ENCODE measurements at places on chromosomes 11 and 22.
A peak's percentile ranks its signal among the peaks of the same experiment; 100 is the strongest.

- no peak for DNase-seq
Measured at GRCh38 chr22:43396321-43396933, 15.4 kb upstream of the MPPED1 start.

GRCh38 chr11:86183694-86184093 is 60.9 kb upstream of the EED start:
- no peak for DNase-seq

GRCh38 chr11:20611892-20612291 is 12.5 kb downstream of the SLC6A5 start:
- DNase-seq: no peak

GRCh38 chr22:44600207-44600785 is 101.7 kb upstream of the PRR5 start:
- DNase-seq: no peak

- DNase-seq: no peak
Measured at GRCh38 chr22:29147331-29147899, 58.3 kb upstream of the EMID1 start.

DNA sequence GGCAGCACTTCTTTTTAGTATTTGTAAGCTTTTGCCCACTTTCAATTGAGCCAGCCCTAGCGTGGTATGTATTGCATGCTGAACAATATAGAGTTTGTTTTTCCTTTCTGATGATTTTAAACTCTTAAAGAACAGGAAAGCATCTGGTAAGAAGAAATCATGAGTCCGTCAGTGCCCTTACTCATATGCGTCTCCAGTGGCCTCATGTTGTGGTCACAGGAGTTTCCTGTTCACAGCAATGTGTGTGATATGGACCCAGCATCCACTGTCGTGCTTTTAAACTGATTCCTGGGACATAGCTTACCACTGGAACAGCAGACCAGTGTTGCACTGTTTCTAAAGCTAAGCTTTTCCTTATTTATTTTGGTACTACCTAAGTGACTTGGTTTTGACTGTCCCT is 40.1 kb downstream of the BID start:
- peak; percentile 3 for DNase-seq

DNA sequence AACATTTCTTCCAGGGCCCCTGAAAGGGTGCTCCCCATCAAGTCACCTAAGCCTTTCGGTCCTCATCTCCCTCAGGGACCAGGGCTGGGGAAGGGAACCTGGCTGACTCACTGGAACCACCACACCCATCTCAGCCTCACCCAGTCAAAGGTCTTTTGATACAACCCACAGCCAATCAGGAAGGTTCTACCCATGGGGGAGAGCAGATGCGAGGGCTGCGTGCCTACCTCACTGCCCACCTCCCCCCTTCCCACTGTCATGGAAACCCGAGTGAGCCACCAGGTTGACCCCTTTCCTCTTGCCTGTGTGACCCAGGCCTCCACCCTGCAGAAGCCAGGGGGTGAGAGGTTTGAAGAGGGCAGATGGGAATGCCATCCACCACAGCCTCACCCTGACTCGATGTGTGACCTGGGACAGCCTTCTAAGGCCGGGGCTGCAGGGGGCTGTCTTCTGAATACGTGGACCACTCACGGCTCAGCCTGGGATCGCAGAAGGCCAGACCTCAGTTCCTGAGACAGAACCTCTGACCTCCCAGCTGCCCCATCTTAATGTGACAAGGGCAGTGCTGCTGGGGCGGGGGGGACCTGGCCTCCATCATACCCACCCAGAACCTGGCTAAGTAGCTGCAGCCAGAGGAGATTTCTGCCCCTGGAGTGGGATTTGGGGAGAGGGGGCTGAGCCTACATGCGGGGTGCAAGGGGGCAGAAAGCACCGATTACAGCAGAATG is 2.7 kb downstream of the MDK start:
- DNase-seq: no peak

GRCh38 chr11:108727665-108728064 is 62.8 kb downstream of the DDX10 start:
- DNase-seq: no peak

- DNase-seq: no peak
Measured at GRCh38 chr11:367956-368413, 1.3 kb upstream of the B4GALNT4 start.

DNA sequence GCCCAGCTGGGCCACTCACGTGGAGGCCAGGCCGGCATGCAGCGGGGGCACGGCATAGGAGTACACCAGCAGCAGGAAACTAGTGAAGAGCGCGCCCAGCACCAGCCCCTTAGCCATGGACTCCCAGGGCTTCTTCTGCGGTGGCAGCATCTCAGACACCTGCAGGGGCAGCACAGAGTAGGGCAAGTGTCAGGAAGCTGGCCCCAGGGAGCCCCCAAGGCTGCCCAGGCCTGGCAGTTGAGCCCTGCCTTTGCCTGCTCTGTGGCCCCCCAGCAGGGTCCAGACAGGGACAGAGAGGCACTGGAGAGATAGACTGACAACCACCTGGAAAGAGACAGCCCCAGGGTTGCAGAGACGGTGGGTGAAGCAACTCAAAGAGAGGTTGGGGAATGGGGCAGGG is 10.7 kb upstream of the SEC14L6 start:
- DNase-seq: no peak

DNA sequence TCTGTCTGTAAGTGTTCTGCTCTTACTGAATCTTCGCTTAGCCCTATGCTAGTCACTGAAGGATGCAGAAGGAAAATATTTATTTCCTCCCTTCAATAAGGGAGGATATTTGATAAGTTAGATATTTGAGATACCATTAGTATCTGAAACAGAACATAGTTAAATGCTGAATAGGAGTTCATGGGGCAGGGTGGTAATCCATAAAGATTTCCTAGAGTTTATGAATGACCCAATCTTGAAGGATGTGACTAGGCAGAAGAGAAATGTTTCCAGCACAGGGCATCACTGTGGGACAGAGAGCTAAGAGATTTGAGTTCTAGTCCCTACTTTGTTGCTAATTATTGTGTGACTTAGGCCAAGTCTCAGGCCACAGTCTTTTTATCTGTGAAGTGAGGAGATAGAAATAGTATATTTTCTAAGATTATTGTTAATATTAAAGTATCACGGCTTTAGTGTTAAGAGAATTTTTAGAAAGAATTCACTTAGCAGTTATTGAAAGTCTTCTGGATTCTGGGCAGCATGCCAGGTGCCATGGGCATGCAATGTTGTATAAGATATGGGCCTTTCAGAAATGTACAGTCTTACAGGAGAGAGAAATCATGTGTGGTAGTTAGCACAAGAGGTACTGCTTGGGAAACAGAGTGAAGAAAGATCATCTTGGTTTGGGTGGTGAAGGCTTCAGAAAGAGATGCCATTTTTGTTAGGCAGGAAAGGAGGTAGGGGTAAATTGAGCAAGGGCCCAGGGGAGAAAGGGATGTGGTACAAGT is 24.0 kb downstream of the SWAP70 start:
- DNase-seq: no peak

- no peak for DNase-seq
Measured at GRCh38 chr11:17550450-17551346, 3.6 kb downstream of the OTOG start.

DNA sequence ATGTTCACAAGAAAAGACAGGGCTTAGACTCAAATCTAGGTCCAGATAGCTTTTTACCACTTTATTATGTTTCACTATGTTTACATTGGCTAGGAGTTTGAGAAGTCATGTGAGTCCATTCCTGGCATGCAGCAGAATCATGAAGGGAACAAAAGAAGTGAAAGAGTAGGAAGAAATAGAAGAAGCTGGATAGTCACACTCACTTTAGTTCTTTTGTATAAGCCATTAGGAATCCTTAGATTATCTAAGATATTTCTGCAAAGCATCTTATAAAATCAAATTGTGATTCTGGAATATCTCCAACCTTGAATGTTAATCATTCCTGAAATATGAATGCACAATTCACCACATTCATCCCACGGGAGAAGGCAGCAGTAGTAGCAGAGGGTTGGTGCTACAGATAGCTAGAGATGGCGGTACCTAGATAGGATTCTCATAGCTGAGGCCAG is 31.9 kb downstream of the MAML2 start:
- DNase-seq: peak; percentile 80

DNA sequence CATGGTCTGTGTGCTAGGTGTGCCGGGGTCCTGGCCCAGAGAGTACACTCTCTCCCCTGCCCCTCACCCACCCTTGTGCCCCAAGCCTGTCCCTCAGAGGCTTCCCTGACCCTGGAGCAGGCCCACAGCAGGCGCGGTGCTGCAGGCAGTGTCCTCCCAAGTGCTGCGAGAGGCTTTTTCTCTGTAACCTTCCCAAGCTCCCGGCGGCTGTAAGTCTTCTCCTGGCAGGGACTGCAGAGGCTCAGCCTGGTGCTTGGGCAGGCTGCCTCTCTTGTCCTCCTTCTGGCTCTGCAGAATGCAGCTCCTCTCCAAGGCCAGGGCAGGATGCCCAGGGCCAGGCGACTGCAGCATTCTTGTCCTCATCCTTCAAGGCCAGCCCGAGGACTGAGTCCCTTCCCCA is 15.9 kb downstream of the RFPL1 start:
- no peak for DNase-seq

DNA sequence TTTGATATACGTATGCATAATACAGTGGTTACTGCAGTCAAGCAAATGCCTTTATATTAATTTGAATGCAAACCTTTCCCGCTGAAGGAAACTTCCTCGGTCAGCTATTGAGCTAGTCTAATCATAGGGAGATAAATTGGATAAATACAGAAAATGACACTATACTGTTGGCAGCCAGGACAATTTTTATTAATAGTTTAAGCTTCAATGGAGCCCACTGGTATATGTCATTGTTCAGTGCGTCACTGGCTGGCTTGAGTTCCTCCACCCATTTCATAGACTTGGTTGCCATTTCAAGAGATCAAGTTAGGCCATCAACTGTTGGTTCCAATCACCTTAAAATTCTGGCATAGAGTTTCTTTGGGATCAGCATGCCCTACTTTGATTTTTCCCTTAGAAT is 32.5 kb upstream of the DNAJB7 start:
- DNase-seq: no peak

GRCh38 chr22:46259374-46259773 is 3.8 kb downstream of the PKDREJ start:
- no peak for DNase-seq

GRCh38 chr11:95699631-95700470 is 89.7 kb downstream of the FAM76B start:
- no peak for DNase-seq

- no peak for DNase-seq
Measured at GRCh38 chr11:125728969-125729368, 17.1 kb upstream of the PATE1 start.

GRCh38 chr11:96199563-96200025 is 143.4 kb downstream of the MAML2 start:
- no peak for DNase-seq

GRCh38 chr11:11841116-11841722 is 553 bp upstream of the USP47 start:
- DNase-seq: no peak

GRCh38 chr11:84339796-84340195 is 1053.6 kb upstream of the CCDC90B start:
- DNase-seq: no peak
